T-cell (primary cell): ENCODE measurements at places on chromosomes 3 and 15. TPM values are rescaled to one million over a fixed set of nuclear protein-coding genes. Genes with fewer than 3 reads are reported as not detected.
A peak's percentile ranks its signal among the peaks of the same experiment; 100 is the strongest.

- H3K27ac ChIP-seq, result no peak overlapping the region
- no peak for DNase-seq
- H3K4me1 ChIP-seq, result no peaks in the 10 kb centered on the region
- H3K4me3 ChIP-seq, result no peak overlapping the region
Observed at GRCh38 chr15:99970891-99971430, 237.7 kb upstream of the LYSMD4 start.

GRCh38 chr15:49044766-49045606, 1.3 kb downstream of the SECISBP2L start:
- no peak for DNase-seq
- H3K4me1 ChIP-seq, result peaks cover 18% of the 10 kb centered on the region
- no peak overlapping the region for H3K27ac ChIP-seq

Gene DOCK3
- 2.6 TPM for total RNA-seq

GRCh38 chr3:165883863-165884478, 46.7 kb upstream of the BCHE start:
- H3K27ac ChIP-seq, result no peak overlapping the region
- no peak for DNase-seq
- no peaks in the 10 kb centered on the region for H3K36me3 ChIP-seq
- H3K27me3 ChIP-seq, result no peaks in the 10 kb centered on the region
- H3K4me3 ChIP-seq, result no peak overlapping the region
- H3K4me1 ChIP-seq, result no peaks in the 10 kb centered on the region

Gene SAMD7
- total RNA-seq, result not detected

DNA sequence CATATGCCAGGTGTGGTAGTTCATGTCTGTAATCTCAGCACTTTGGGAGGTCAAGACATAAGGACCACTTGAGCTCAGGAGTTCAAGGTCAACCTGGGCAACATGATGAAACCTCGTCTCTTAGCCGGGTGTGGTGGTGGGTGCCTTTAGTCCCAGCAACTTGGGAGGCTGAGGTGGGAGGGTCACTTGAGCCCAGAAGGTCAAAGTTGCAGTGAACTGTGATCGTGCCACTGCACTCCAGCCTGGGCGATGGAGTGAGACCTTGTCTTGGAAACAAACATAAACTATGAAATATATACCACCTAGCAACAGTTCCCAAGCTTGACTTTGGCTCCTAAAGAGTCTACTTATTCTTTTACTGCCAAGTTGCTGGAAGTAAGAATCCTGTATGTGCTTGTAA, 30.9 kb downstream of the UBE3A start:
- no peaks in the 10 kb centered on the region for H3K27me3 ChIP-seq
- no peak for DNase-seq
- H3K27ac ChIP-seq, result no peak overlapping the region
- H3K36me3 ChIP-seq, result no peaks in the 10 kb centered on the region
- H3K4me1 ChIP-seq, result peaks cover 6% of the 10 kb centered on the region
- no peak overlapping the region for H3K4me3 ChIP-seq

GRCh38 chr15:39789736-39790135, 7.1 kb upstream of the FSIP1 start:
- H3K4me1 ChIP-seq, result no peaks in the 10 kb centered on the region
- H3K27me3 ChIP-seq, result no peaks in the 10 kb centered on the region
- no peak overlapping the region for H3K27ac ChIP-seq
- no peak for DNase-seq

GRCh38 chr3:33392703-33393125, 47.5 kb downstream of the UBP1 start:
- no peak overlapping the region for H3K27ac ChIP-seq
- H3K4me1 ChIP-seq, result no peaks in the 10 kb centered on the region
- no peak overlapping the region for H3K4me3 ChIP-seq
- H3K36me3 ChIP-seq, result peaks cover 10% of the 10 kb centered on the region
- no peaks in the 10 kb centered on the region for H3K27me3 ChIP-seq
- no peak for DNase-seq

GRCh38 chr15:34252545-34252944, 27.7 kb downstream of the EMC4 start:
- no peak overlapping the region for H3K4me3 ChIP-seq
- no peaks in the 10 kb centered on the region for H3K27me3 ChIP-seq
- peaks cover 8% of the 10 kb centered on the region for H3K36me3 ChIP-seq
- no peak overlapping the region for H3K27ac ChIP-seq
- no peak for DNase-seq
- no peaks in the 10 kb centered on the region for H3K4me1 ChIP-seq

DNA sequence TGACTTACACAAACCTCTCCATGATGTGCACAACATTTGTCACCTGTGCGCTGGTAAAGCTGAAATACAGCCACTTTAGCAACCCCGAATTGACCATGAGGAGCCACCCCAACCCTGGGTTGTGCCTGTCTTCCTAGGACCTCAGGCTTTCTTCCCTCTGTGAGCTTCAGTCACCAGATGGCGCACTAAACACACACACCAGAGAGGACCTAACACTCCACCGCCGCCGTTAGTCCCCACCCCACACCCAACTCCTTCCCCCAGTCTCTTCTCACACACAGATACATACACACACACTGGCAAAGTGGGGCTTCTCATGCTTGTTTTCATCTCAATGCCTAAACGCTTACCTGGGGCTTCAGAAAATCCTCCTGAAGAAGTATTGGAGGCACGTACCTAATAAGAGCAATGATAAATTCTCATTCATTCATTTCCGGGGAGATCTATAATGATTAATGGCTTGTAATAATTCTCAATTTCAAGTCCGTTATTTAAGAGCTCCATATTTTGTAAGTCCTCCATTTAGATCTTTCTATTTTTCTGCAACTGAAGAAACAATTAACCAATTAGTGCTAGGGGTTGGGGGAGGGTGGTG, 2.1 kb upstream of the CCDC80 start:
- H3K4me1 ChIP-seq, result peaks cover 16% of the 10 kb centered on the region
- H3K27ac ChIP-seq, result no peak overlapping the region
- H3K27me3 ChIP-seq, result no peaks in the 10 kb centered on the region
- peak; percentile 79 for DNase-seq

Gene KNL1
- 3.8 TPM for total RNA-seq

Gene SLC6A1
- 0.13 TPM for total RNA-seq

Gene PLIN1
- total RNA-seq, result 1.1 TPM

DNA sequence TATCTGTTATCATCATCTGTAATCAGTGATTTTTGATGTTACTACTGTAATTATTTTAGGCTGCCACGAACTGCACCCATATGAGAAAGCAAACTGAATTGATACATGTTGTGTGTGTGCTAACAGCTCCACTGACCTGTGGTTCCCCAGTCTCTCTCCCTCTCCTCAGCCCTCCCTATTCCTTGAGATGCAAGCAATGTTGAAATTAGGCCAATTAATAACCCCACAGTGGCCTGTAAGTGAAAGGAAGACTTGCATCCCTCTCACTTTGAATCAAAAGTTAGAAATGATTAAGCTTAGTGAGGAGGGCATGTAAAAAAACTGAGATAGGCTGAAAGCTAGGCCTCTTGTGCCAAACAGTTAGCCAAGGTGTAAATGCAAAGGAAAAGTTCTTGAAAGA, 218.6 kb upstream of the LRRFIP2 start:
- H3K27ac ChIP-seq, result no peak overlapping the region
- no peaks in the 10 kb centered on the region for H3K36me3 ChIP-seq
- no peak for DNase-seq
- H3K4me3 ChIP-seq, result no peak overlapping the region
- H3K27me3 ChIP-seq, result no peaks in the 10 kb centered on the region
- no peaks in the 10 kb centered on the region for H3K4me1 ChIP-seq

Gene C15orf62
- 3.2 TPM for total RNA-seq

GRCh38 chr15:92416557-92416956, 22.9 kb downstream of the ST8SIA2 start:
- peaks cover 25% of the 10 kb centered on the region for H3K27me3 ChIP-seq
- H3K36me3 ChIP-seq, result no peaks in the 10 kb centered on the region
- DNase-seq, result no peak
- H3K27ac ChIP-seq, result no peak overlapping the region
- no peak overlapping the region for H3K4me3 ChIP-seq

- no peak overlapping the region for H3K4me3 ChIP-seq
- no peak for DNase-seq
- H3K27me3 ChIP-seq, result peaks cover 9% of the 10 kb centered on the region
- no peak overlapping the region for H3K27ac ChIP-seq
- H3K36me3 ChIP-seq, result no peaks in the 10 kb centered on the region
Observed at GRCh38 chr3:150022381-150023238, 51.9 kb upstream of the PFN2 start.

Gene TGFBR2
- 114 TPM for total RNA-seq

GRCh38 chr3:15796771-15797641, 773 bp downstream of the ANKRD28 start:
- H3K27me3 ChIP-seq, result no peaks in the 10 kb centered on the region
- H3K36me3 ChIP-seq, result peaks cover 4% of the 10 kb centered on the region
- peak; percentile 7 for DNase-seq
- peak overlapping the region; percentile 81 for H3K27ac ChIP-seq
- peaks cover 15% of the 10 kb centered on the region for H3K4me1 ChIP-seq

Gene PDIA5
- 5.4 TPM for total RNA-seq

DNA sequence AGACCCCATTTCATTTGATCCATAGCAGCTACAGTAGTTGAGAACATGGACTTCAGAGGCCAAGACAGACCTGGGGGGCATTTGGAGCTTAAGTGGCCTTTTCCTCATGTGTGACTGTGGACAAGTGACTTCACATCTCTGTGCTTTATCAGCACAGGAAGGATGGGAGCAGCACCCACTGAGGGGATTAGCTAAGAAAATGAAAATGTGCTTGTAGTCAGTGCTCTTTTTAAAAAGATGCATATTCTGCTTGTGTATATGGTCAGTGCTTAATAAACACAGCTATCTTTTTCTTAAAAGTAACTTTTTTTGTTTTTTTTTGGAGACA, 34.5 kb downstream of the SLC6A6 start:
- H3K4me1 ChIP-seq, result peaks cover 80% of the 10 kb centered on the region
- no peaks in the 10 kb centered on the region for H3K36me3 ChIP-seq
- H3K27me3 ChIP-seq, result no peaks in the 10 kb centered on the region

Gene CLRN1
- not detected for total RNA-seq
